ENCODE measurements at places on chromosomes 5 and 9.

DNA sequence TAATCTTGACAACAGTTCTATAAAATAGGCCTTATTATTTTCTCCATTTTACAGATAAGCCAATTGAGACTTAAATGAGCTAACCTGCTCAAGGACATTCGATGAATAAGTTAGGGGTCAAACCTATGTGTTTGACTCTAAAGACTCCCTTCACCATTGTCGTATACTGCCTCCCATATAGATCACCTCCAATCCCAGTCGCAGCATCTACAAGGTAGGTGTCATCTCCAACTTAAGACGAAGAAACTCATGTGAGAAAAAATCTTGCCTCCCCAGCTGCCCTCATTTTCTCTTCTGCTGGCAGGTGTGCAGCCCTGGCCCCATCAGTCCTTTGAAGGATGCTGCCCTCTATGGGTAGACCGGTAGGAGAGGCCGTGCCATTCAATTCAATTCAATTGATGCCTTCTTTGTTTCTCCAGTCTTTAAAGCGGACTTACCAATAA is 75.2 kb upstream of the SMARCA2 start:
- DNase-seq, result no peak

GRCh38 chr5:140344683-140345423 is 1.6 kb downstream of the HBEGF start:
- DNase-seq, result no peak

- no peak for DNase-seq
Measured at GRCh38 chr9:71756753-71757152, 11.6 kb downstream of the CEMIP2 start.

GRCh38 chr5:167565189-167565954 is 726.1 kb upstream of the WWC1 start:
- no peak for DNase-seq

- DNase-seq, result no peak
Measured at GRCh38 chr9:96331236-96331947, 29.4 kb upstream of the HSD17B3 start.

DNA sequence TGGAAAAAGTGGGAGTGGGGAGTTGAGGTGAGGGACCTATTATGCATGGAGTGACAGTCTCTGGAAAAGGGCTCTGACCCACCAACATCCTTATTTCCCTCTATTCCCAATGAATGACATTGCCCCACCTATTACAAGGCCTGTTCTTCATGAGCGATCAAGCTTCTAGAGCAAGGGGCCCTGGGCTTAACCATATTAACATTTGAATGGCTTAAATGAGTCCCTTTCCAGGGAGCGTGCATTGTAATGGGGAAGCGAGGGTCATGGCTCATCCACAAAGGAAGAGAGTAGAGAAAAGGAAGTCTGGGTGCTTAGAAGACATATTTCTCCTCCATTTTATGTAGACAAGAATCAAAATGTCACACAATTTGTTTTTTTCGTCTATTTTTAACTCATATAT is 255.5 kb downstream of the CAAP1 start:
- DNase-seq, result no peak

GRCh38 chr5:173686950-173687349 is 70.5 kb upstream of the BOD1 start:
- DNase-seq, result no peak

DNA sequence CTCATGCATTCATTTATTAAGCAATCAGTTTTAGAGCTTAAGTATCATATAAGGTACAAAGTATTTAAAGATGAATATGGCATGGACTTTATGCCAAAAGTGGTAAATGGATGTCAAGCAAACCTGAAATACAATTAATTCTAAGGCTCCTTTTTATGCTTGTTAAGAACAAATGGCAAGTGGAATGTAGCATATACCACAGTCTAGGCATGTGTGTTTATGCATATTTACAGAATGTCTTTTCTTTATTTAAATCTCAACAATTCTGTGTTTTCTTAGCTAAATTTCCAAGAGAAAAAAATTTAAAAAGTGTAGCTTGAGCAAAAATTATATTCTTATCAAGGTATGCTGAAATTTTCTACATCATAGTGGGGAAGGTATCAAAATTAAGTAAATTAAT is 39.8 kb downstream of the MPDZ start:
- no peak for DNase-seq

DNA sequence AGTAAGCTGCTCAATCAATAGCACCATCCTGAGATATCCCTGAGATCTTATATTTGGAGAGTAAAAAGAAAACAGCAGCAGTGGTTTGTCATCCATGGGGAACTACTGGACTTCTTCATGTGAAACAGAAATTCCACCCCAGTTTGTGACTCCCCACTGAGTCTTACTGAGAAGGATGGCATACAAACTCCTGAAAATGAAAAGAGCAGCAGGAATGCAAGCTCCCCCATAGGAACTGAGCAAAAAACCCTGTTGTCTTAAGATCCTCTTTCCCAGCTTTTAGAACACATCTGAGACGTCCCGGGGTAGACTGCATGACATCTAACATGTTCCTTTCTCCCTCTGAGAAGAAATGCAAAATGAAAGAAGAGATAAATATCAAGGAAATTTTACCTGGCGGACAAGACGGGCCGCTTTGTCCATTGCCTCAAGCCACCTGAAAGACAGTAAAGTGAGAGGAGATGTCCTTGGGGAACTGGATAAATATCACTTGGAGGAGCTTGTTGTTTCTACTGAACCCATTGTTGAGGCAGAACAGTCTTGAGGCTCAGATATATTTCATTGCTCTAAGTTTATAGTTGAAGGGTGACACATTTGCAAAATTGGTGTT is 117.1 kb downstream of the NUDT12 start:
- no peak for DNase-seq

DNA sequence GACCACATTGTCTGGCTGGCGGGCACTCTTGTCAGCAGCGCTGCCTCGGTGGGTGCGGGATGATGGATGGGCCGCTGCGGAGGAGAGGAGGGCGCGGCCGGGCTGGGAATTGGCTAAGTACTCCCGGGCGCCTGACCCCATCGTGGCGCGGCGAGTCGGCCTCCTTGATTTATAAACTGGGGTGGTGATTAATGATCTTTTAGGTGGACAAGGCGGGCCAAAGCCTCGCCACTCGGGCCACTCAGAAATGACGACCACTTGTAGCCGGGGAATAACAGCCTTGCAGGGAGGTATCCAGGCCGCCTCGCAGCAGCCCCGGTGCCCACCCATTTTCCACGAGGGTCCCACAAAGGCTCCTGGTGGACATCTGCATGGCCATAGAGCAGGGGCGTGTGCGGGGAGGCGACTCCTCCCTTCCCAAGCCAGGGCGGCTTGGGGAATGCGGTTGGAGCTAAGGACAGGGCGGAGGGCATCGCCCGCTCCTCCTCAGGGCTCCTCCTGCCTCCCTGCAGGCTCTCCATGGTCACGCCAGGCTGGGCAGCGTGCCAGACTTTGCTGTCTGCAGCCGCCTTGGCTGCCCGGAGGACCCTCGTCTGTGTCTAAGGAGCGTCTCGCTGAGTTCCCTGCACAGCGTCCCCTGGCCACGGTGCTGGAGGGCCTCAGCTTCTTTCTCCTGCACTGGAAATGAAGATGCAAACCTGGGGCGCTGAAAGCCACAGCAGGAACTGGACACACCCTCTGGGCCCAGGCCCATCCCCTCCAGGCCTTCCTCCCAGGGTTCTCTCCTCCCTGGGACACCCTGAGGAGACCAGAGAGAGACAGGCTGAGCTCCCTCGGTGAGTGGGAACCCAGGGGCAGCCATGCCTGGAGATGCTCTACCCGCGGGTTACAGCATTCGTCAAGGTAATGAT is 287.4 kb upstream of the IRX4 start:
- DNase-seq, result peak; percentile 69

GRCh38 chr5:34510002-34510401 is 146.1 kb upstream of the RAI14 start:
- DNase-seq, result no peak

DNA sequence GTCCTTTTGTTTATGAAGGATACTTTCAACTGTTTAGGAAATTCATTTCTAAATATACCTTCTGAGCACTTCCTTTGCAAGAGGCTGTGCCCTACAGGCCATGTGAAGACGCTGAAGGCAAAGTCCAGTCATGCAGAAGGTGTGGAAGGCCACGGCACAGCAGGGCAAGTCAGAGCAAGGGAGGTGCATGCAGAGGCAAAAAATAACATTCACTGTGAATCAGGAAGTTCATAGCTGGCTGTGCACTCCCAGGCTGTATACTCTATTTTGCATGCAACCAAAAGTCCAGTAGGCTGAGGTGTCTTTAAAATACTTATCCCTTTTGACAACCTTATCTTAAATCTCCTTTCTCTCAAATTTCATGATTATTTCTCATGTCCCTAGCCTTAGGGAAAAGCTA is 50.3 kb downstream of the GNAQ start:
- no peak for DNase-seq

GRCh38 chr5:16903480-16904300 is 32.4 kb downstream of the MYO10 start:
- DNase-seq, result no peak

DNA sequence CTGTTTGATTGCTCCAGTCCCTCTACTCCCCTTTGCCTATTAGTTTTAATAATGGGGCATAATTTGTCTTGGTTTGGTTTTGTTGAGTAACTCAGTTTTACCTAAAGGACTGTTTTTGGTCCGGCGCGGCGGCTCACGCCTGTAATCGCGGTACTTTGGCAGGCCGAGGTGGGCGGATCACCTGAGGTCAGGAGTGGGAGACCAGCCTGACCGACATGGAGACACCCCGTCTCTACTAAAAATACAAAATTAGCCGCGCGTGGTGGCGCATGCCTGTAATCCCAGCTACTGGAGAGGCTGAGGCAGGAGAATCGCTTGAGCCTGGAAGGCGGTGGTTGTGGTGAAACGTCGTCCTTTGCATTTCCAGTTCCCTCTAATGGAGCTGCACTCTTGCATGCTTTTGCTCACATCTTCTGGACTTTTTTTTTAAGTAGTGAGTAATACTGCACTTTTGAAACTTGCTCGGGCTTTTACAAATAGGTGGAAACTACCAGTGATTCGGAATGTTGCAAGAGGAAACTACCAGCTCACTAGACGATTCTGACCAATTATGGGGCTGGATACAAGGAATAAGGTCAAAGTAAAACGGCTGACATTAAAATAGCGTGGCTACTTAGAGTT is 721 bp upstream of the MAML1 start:
- DNase-seq, result no peak

- DNase-seq, result no peak
Measured at GRCh38 chr5:153636670-153637451, 146.4 kb downstream of the GRIA1 start.

GRCh38 chr5:102154291-102154690 is 141.8 kb downstream of the SLCO4C1 start:
- no peak for DNase-seq

DNA sequence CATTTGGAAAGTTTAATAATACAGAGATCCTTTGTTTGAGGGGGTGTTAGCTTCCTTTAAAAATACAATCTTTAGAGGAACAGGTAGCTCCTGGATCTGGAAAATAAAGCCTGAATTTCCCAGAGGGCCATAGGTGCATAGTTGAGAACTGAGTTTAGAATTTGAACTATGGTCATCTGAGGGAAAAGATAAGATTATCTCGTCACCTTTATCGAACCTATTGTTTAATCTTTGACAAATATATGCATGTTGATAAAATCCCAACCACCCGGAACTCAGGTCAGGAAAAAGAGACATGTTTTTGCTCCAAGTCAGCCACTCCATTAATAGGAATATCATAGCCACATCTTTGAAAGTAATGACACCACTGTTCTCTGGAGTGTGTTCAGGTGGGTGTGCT is 91.7 kb upstream of the FAM169A start:
- DNase-seq, result no peak

DNA sequence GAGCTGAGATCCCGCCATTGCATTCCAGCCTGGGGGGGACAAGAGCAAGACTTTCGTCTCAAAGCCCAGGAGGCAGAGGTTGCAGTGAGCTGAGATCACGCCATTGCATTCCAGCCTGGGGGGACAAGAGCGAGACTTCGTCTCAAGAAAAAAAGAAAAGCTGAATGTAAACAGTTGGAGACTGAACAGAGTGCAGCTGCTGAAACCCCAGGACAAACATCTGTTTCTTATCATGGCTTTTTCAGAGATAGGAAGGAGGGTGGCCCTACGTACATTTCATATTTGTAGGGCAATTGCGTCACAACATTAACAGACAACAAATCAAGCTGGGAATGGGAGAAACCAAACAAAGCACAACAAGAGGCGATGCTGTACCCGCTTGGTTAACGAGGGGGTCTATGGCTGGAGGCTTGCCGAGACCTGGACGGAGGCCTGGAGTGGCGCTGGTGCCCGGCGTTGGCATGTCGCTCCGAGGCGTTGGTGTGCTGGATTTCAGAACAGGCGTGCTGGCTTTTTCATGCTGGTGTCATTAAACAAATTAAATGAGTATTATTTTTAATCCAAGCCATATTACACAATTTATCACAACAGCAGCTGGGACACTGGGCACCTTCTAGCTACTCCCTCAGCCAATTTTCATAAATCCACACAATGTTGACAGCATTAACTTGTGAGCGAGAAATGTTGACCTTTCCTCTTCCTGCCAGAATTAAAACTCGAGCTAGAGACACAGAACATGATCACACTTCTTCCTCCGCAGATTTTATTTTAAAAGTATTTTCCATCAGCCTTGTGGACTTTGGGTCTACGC is 76.1 kb downstream of the TLE1 start:
- DNase-seq, result no peak

GRCh38 chr9:36006549-36007315 is 30.0 kb upstream of the RECK start:
- DNase-seq, result no peak

GRCh38 chr9:124353811-124354274 is 61.4 kb downstream of the PSMB7 start:
- no peak for DNase-seq

DNA sequence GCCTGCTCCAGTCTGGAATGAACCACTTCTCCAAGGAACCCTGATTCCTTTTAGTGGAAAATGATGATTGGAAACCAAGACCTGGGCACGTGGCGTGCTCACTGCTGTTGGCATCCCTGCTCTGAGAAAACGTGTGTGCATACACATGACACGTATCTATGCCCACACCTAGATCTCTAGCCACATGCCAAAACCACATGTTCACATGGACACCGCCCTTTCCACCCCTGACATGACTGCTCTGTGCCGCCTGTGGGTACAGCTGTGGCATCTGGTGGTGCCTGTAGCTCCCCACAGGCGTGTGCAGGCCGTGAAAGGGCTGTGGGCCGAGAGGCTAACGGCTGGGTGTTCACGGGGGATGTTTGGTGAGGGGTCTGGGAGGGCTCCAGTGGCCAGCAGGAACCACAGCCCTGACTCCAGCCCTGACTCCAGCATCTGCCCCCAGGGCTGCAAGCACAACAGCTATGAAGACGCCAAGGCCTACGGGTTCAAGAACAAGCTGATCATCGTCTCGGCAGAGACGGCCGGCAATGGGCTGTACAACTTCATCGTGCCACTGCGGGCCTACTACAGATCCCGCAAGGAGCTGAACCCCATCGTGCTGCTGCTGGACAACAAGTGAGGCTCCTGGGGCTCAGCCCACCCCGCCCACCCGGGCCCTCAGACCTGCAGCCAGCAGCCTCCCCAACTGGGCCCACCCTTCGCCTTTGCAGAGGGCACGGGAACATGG is 75.1 kb downstream of the KCNT1 start:
- DNase-seq, result no peak

GRCh38 chr5:119357808-119358529 is 2.1 kb downstream of the TNFAIP8 start:
- no peak for DNase-seq
